GM13976 (cell line): ENCODE measurements at places on chromosomes 7 and 10.

DNA sequence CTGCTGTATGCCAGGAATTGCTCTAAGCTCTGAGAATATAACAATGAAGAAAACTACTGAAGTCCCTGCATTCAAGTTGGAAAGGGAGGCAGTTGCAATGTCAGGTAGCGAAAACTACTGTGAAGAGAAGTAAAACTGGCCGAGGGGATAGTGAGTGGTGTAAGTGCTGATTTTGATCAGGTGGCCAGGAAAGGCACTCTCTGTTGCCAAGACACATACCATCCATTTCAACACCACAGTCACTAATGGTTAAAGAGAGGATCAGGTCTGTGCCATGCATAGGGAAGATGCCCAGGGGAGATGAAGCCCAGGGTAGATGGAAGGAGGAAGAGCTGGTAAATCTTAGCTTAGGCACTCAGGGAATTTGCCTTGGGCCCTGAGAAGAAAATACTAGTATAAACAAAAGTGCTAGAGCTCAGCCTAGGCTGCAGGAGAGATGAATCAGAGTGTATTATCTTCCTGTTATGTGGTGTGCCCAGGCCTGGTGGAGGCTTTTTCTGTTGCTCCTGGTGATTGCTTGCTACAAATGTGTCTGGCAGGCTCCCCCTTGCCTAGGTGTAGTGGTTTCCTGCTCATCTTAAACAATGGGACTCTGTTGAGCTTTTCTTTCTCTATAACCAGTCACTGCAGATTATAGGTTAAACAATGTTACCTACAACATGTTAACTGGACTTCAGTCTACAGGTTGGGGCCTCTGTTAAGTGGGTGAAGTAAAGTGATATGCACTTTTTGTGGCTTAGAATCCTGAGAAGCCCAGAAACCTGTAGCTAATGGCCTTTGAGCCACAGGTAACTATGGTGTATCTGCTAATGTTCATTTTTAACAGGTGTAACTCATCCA lies 125.5 kb downstream of the LRRC4 start:
- no peak for DNase-seq

DNA sequence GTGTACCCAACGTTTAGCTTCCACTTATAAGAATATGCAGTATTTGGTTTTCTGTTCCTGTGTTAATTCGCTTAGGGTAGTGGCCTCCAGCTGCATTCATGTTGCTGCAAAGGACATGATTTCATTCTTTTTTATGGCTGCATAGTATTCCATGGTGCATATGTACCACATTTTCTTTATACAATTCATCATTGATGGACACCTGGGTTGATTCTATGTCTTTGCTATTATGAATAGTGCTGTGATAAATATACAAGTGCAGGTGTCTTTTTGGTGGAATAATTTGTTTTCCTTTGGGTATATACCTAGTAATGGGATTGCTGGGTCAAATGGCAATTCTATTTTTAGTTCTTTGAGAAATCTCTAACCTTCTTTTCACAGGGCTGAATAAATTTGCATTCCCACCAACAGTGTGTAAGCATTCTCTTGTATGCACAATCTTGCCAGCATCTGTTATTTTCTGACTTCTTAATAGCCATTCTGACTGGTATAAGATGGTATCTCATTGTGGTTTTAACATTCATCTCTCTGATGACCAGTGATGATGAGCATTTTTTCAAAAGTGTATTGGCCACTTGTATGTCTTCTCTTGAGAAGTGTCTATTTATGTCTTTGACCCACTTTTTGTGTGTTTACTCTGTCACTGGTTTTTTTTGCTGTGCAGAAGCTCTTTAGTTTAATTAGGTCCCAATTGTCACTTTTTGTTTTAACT lies 72.5 kb upstream of the CC2D2B start:
- no peak for DNase-seq

GRCh38 chr10:31678139-31678536 lies 250.5 kb downstream of the ARHGAP12 start:
- no peak for DNase-seq

DNA sequence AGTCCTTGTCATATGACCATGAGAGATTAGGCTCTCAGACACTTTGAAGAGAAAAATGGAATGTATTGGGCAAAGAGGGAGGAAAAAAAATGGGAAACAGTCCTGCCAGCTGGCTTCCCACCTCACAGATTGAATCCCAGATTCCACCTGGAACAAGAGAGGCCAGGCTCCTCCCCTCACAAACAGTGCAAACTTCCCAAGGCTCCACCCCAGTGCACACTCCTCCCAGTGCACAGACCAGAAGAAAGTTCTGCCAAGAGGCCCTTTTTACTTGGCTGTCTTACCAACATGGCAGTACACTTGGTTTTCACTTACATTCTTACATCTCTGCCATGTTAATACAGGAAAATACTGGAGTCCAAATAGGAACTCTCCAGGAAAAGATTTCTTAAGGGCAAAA lies 202.3 kb downstream of the AHR start:
- no peak for DNase-seq

- DNase-seq = peak; percentile 20
Observed at GRCh38 chr10:31961277-31962074, 32.8 kb upstream of the ARHGAP12 start.

GRCh38 chr7:155947051-155947450 lies 134.8 kb upstream of the SHH start:
- no peak for DNase-seq

DNA sequence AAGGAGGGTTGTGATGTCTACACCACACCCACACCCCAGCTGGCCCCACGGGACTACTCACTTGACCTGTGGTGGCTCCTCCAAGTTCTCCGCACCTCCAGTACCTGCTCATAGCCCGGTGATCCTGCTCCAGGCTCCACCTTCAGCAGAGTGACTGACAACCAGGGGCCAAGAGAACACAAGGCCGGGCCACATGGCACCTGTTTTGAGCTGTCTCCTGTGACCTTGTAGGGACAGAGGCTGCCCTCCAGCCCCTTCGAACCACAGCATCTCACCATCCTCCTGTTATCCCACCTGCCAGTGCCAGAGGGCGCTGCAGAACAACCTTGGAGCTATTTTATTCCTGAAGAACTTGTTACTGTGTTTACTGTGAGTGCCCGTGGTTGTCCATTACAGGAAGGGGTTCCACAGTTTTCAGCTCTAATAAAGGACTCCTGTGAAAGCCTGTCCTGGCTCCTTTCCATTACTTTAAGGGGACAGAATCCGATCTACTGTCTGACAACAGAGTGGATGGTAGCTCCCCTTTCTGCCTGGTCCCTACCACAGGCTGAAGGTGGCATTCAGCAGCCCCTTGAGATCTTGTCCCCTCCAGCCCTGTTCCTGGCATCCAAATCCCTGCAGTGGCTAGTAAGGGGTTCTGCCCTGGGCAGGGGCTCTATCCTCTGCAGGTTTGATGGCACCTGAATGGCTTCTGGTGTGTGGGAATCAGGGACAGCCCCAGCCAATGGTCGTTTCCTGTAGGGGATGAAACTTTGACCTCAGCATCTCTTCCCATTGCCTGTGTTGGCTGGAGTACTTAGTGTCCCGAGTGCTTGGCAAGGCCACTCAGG lies 50.8 kb downstream of the C10orf120 start:
- DNase-seq = peak; percentile 63

DNA sequence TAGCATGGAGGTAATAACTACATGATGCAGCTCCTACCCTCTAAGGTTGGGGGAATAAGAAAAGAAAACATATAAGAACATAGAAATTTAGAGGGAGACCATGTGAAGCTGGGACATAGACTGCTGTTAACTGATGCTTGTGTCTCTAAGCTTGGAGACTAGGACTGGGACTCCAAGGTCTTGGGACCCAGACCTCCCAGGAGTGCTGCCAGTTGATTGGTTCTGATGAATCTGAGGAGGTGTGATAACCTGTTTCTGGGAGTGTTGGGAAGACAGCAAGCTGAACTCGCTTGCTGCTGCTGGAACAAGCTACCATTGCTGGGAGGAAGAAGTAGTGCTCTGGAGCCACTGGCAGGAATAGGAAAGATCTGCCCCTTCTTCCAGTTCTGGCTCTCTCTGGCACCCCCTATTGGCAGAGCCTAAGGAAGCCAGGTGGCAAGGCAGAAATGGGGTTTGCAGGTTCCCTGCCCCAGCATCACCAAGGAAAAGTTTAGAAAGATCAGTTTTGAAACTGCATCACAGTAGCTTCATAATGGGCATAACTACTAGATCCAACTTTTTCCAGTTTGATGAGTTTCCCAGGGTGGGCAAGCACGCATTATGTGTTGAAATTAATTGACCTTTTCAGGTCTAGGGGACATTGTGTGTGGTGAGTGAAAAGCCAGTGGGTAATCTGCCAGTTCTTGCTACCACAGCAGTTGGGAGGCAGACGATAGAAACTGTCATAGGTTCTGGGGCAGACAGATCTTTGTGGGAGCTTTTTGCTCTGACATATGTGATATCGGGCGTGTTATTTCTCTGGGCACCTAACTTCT lies 140.7 kb downstream of the SND1 start:
- peak; percentile 30 for DNase-seq

DNA sequence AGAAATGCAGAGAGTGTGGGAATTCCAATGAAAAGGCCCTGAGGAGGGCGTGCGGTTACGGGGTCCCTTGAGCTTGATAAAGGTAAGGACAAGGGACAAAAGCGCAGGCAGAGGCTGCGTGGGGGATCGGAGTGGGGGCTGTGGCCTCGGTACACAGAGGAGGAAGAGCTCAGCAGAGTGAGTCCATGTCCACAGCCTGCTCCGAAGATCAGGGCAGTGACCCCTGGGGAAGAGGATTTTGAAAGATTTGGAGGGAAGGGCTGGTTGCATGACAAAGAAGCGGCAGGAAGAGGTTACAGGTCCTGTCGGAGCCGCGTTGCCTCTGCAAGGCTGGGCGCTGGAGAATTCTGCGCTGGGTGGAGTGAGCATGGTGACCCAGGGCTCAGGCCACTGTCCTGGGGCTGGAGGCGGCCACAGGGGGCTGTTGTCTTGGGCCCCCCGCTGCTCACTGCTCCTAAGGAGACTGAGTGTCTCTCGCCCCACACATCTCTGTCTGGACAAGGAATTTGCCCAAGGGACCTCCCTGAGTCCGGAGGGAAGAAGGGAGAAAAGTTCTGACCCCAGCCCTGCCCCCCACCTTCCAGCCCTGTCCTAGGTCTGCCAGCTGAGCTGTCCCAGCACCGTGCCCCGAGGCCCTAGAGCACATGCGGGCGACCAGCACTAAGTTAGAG lies 69.8 kb upstream of the INSIG1 start:
- no peak for DNase-seq

DNA sequence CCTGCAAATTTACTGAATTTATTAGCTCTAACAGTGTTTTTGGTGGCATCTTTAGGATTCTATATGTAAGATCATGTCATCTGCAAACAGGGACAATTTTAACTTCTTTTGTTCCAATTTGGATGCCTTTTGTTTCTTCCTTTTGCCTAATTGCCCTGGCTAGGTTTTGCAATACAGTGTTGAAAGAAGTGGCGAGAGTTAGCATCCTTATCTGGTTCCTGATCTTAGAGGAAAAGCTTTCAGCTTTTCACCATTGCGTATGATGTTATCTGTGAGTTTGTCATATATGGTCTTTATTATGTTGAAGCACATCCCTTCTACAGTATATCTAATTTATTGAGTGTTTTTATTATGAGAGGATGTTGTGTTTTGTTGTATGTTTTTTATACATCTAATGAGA lies 301.4 kb downstream of the PTPRN2 start:
- DNase-seq = no peak

DNA sequence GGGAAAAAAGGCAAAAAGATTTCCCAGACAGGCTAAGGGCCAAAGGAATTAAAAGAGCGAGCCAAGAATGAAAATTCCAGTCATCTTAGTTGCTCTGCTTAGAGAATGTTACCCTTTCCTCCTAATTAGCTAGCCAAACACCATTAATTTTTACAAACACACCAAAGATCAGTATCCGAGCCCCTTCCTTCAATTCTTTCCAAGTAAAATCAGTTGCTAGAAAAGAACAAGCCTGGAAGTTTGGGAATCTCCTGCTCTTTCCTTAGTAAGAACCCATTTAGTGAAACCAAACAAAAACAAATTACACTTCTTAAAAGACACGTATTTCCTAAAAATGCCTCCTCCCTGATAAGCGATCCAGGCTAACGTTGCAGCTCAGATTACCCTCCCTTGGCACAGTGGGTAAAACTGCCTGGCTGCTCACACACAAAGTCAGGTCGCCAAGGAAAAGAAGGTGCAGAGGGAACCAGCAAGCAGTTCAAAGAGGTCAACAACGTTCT lies 57.1 kb upstream of the ABLIM1 start:
- DNase-seq = no peak

DNA sequence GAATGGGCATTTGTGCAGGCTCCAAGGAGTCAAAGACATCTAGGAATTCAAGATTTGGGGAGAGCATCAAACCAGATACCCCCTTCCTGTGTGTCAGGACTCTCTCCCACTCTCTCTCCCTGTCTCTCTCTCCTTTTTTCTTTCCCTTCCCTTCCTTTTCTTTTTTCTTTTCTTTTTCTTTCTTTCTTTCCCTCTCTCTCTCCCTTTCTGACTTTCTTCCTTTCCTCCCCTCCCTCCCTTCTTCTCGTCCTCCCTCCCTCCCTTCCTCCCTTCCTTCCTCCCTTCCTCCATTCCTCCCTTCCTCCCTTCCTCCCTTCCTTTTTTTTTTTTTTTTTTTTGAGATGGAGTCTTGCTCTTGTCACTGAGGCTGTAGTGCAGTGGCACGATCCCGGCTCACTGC lies 24.1 kb upstream of the MINDY3 start:
- no peak for DNase-seq

DNA sequence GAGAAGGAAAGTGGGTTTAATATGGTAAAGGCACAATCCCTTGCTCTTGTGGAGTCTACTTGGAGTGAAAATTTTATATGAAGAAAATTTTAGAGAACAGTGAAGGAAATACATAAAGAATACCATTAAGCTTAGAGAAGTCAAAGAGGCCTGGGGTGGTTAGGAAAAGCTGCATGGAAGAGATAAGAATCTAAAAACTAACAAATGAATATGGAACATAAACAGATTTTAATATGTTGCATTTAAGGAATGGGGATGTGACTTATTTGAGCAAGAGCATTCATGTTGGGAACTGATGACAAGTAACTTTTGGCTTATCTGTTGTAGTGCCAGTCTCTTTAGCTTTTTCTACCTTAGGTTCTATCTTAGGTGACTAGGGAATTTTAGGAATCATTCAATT lies 31.0 kb downstream of the AHR start:
- DNase-seq = no peak

DNA sequence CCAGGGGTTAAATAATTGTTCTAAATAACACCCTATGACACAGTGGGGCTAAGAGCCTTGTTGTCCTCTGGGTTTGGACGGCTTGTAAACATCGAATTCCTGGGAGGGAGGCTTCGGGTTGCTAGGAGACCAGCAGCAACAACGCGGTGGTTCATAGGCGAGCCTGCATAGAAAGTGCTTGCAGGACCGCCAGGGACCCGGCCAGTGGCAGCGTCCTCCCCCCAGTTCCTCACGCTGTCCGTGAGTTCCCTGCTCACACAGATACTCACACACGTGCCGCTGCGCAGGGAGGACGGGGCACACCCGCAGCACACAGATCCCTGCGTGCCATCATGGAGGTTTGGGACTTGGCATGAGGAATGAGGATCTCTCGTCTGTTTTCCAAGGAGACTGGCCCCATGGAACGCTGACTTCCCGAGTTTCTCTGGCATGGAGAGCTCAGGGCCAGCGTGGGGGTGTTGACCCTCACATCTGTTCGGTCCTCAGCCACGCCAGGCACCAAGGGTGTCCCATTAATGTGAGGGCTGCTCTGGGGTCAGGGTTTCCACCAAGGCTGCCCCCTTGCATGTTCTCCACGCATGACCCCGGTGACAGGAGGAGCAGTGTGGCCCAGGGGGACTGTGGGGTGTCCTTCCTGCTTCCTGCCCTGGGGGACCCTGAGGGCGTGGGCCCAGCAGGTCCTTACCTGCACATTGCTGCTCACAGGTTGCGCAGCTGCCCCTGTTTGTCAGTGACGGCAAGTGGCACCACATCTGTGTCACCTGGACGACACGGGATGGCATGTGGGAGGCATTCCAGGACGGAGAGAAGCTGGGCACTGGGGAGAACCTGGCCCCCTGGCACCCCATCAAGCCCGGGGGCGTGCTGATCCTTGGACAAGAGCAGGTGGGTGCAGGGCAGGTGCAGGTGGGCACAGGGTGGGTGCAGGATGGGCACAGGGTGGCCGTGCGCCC lies 9.7 kb downstream of the NPTX2 start:
- no peak for DNase-seq
